Fibroblast of the conjunctiva (primary cell): ENCODE measurements at places on chromosomes 16 and 17.

- no peak for DNase-seq
Measured at GRCh38 chr16:10318798-10319500, 66.9 kb upstream of the ATF7IP2 start.

DNA sequence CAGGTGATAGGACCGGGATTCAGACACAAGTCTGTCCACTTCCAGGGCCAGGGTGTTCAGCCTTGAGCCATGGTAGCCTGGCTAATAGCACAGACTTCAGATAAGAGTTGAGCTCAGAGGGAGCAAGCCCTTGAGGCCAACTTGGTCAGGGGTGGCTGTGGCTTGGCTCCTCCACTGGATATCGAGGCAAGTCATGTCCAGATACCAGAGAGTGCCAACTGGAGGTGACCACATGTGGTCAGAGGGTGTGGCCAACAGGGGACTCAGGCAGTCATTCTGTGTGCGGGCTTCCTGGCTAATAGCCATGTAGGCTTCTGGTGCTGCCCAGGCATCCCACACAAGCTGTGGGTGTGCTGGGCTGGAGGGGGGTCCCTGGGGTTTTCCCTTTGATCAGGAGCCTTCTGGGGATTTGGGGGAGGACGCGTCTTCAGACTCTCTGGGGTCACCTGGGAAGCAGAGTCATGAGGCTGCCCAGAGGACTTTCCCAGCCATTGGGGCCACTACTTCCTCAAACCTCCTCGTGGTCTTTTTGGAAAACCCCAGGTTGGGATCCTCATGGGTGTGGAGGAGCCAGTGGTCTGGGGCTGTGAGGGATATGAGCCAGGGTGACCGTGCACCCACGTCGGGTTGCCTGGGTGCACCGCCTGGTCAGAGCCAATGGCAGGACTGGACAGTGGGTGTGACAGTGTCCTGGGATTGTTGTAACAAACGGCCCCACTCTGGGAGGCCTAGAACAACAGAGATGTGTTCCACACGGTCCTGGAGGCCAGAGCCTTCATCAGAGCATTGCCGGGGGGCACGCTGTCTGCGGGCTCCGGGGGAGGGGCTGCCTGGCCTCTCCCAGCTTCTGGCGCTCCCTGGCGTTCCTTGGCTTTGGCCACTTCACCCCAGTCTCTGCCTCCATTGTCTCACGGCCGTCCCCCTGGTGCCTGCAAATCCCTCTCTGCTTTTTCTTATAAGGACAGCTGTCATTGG is 25.0 kb downstream of the COX4I1 start:
- DNase-seq: no peak

GRCh38 chr17:64599827-64600226 is 62.3 kb downstream of the SMURF2 start:
- DNase-seq: no peak

DNA sequence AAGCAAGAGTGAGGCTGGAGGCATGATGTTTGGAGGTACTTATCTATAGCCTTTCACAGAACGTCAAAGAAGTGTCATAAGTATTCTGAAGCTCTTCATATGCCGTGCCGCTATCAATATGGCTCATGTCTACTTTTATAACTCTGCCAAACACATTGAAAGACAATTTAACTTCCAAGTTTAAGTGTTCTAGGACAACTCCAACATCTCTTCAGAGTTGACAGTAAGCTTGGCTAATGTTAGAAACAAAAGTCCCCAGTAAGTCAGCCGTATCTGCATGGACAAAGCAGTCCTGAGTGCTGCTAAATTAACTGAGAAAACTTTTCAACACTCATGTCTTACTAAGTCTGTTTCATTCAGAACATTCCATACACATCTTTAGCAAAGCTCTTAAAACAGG is 32.2 kb downstream of the GRB2 start:
- no peak for DNase-seq

- DNase-seq: no peak
Measured at GRCh38 chr17:57269598-57270255, 13.4 kb downstream of the MSI2 start.

- DNase-seq: no peak
Measured at GRCh38 chr17:21036361-21036881, 6.4 kb downstream of the USP22 start.

- DNase-seq: no peak
Measured at GRCh38 chr16:11072420-11073153, 128.2 kb downstream of the CLEC16A start.

DNA sequence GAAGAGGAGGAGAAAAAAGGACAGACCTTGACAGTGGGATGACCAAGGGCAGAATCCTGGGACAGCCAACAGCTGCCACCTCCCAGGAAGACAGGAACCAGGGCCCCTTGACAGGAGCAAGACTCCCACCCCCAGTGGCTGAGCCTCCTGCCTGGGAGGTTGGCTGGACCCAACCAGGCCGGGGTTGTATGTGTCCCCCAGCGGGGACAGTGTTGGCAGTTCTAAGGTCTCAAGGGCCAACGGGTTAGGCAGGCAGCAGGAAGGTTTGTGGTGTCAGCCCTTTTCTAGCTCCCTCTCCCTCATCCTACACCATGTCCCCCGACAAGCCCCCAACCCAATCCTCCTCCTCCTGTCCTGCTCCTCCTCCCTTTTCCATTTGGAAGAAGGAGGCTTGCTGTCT is 126.2 kb downstream of the MRM1 start:
- DNase-seq: no peak

DNA sequence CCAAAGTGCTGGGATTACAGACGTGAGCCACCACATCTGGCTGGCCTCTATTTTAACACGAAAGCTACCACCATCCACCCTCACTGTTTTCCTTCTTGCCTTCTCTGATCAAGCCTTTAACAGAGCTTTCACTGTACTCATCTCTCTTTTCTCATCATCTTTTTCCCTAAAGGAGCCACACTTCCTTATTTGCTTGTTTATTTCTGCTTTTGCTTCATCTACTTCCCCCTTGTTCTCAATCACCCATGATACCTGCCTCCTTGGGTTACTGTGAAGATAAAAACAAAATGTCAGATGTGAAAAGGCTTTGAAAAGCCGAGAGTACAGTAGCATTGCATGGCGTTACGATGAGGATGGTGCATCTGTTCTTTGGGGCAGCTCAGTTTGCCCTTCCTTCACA is 79.9 kb downstream of the ZNF18 start:
- no peak for DNase-seq

DNA sequence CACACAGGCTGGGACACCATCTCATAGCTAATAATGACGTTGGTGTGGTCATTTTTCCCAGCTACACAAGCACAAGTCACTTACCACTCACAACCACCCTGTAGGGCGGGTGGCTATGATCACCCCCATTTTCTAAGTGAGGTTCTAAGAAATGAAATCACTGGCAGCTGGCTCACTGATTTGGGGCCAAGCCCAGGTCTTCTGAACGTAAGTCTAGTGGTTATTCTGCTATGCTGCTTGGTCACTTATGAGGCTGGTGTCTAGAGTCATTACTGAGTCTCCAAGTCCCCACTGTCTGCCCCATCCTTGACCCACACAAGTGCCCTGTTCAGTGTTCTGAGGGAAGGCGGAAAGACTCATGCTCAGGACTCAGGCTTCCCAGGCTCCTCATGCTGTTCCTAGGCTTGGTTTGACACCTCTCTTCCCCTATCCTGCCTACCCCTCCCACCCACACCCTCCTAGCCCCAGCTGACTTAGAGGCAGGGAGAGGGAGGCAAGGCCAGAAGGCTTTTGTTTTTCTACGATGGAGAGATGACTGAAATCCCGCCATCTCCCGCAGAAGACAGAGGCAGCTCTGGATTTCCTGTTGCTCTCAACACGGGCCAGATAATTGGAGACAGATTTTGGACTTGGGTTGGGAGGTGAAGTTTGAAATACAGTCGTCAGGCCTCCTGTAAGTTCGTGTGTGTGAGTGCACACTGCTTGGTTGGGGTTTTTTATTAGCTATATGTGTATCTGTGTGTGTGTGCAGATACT is 32.2 kb downstream of the FZD2 start:
- no peak for DNase-seq

DNA sequence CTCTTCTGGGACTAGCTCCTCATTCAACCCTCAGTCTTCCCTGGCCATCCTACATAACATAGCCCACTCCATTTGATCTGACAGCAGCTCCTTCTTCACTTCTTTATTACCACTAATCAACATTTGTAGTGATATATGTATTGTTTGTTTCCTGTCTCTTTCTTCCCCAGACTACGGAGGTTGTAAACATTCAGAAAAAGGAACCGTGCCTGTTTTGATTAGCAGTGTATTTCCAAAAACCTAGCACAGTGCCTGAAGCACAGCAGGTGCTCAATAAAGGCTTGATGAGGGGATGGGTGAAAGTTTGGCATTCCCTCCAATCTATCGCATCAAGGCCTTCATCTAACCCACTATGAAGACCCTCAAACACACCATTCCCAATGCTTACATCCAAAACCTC is 150.8 kb downstream of the XYLT1 start:
- DNase-seq: no peak

GRCh38 chr17:50079334-50080095 is 15.6 kb upstream of the PDK2 start:
- no peak for DNase-seq

- no peak for DNase-seq
Measured at GRCh38 chr16:83301971-83302370, 505.8 kb upstream of the HSBP1 start.

GRCh38 chr17:82177276-82177675 is 35.4 kb downstream of the CCDC57 start:
- no peak for DNase-seq

DNA sequence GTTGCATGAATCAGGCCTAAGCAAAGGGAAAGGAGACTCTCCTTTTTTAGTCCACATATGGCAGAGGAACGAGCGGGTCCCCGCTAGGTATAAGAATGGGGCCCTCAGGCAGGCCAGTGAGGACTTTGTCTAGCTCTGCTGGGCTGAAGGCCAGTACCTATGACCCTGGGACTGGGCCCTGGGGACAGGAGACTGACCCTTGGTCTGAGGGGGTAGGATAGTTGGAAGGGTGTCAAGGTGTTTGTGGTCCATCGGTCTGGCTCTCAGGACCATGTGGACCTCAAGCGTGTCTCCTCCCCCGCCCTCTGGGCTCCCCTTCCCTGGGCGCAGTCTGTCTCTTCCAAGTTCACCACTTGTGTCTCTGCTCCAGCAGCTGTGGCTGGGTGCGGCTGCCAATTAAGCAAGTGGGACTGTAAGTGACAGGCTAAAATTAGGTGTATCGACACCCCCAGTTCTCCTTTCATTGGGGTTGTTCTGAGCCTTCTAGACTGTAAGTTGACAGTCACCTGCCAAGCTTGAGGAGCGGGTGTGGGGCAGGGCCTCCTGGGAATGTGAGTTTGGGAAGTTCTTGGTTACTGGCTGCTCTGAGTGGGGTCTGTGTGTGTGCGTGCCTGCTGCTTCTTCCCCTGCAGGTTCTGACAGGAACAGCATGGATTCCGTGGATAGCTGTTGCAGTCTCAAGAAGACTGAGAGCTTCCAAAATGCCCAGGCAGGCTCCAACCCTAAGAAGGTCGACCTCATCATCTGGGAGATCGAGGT is 24.5 kb downstream of the AKAP1 start:
- no peak for DNase-seq

GRCh38 chr17:64596439-64596838 is 65.7 kb downstream of the SMURF2 start:
- DNase-seq: no peak

- DNase-seq: no peak
Measured at GRCh38 chr16:46843898-46844642, 13.1 kb upstream of the C16orf87 start.

DNA sequence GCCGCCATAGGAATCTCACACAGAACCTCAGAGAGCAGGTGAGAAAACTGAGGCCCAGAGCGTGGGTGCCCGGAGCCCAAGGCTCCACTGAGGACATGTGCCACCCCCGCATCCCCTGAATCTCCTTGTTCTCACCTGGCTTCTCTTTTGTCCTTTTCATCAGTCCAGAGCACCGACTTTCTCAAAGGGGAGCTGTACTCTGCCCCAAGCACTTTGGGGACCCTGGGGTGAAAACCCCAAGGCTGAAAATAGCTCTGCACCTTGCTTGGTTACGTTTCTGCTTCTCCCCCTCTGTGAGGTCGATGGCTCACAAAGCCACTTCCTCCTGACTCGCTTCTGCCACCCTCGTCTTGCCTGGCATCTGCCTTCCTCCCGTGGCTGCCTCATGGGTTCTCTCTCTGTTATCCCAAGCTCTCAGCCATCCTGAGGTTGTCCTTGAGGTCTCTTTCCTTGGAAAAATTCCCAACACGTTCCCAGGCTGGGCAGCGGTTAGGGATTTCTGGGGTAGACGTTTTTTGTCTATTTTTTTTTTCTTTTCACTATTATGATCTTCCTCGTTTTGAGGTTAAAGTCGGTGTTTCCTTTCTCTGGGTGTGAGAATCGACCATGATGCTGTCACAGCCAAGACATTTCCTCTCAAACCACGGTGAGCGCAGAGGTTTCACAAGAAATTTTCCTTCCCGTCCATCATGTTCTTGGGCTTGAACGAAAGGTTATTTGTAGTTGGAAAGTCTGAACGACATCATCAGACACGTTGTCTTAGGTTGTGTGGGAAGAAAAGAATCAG is 37.2 kb downstream of the IRF8 start:
- no peak for DNase-seq

- no peak for DNase-seq
Measured at GRCh38 chr17:28973425-28973824, 22.1 kb upstream of the PHF12 start.
